Stimulated activated CD8-positive, alpha-beta memory T cell treated with anti-CD3 and anti-CD28 coated beads, Interleukin-12 subunit alpha, Interleukin-12 subunit beta, amount 100 ng/mL, for 1 hour (primary cell): ENCODE measurements at places on chromosomes 7 and 10.
A peak's percentile ranks its signal among the peaks of the same experiment; 100 is the strongest.

DNA sequence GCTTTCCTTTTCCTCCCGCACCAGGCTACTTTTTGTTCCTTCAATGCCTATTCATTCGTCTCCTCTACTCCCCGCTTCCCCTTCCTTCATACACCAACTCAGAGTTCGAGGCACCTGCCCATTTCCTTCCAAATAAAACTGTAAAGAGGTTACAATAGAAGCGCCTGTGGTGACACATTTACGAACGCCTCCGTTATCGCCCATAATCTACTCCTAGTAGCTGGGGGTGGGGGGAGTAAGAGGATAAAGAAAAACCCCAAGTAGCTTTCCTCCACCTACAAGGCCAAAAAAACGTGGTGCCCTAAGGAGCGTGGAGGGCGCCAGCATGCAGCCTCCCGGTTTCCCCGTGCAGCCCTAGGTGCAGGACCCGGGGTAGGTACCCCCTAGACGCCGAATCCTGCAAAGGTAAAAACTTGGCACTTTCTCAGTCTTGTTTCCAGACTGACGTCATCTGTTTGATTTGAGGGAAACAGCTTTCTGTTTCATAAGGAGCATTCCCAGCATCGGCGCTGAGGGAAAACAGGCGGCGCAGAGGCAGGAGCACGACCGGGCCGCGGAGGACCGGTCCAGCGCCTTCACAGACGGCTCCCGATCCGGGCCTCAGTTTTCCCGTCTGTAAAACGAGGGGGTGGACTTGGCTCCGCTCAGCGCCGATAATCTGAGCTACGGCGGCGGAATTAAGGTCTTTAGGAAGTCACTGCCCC lies 922 bp downstream of the PPA1 start:
- no peak for DNase-seq

- no peak for DNase-seq
Measured at GRCh38 chr10:33334805-33335550, 511 bp upstream of the NRP1 start.

GRCh38 chr10:44195112-44196007 lies 189.5 kb downstream of the CXCL12 start:
- DNase-seq: no peak

- no peak for DNase-seq
Measured at GRCh38 chr7:116258734-116259133, 48.4 kb downstream of the TES start.

DNA sequence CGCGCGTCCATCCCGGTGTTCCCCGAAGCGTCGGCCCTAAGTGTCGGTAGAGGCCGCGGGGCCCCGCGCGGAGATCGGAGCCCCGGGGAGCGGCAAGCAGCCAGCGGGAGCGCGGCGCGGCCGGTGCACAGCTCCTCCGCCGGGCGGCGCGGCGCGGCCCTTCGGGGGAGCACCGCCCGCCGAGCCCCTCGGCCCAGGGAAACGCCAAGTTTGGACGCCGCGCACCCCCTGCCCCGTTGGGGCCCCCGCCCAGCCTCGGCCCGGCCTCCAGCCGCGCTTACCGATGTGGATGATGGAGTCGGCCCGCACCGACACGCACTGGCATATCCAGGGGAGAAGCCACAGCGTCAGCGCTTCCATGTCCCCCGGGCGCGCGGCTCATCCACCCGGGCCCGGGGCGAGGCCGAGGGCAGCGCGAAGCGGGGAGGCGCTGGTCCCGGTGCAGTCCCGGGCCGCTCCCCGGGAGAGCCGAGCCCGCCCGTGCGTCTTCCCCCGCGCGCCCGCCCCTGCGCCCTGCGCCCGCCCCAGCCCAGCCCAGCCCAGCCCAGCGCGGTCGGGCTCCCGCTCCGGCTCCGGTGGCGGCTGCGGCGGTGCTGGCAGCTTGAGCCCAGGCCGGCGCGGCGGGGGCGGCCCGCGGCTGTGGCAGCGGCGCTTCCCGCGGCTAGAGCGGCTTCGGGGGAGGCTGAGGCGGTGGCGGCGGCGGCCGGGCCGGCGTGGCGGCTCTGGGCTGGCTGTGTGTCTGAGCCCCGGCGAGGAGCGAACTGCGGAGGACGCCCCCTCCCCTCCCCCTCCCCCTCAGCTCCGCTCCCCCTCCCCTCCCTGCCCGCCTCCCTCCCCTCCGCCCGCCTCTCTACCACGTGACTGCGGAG lies at the start of gene GRID1:
GRID1 (minus strand) TSS at position 763 of the 869 bp plus-strand sequence.
- DNase-seq: no peak

GRCh38 chr10:44391981-44392380 lies 7.1 kb upstream of the CXCL12 start:
- no peak for DNase-seq

GRCh38 chr10:128979405-128979804 lies 487.6 kb upstream of the MGMT start:
- DNase-seq: no peak

DNA sequence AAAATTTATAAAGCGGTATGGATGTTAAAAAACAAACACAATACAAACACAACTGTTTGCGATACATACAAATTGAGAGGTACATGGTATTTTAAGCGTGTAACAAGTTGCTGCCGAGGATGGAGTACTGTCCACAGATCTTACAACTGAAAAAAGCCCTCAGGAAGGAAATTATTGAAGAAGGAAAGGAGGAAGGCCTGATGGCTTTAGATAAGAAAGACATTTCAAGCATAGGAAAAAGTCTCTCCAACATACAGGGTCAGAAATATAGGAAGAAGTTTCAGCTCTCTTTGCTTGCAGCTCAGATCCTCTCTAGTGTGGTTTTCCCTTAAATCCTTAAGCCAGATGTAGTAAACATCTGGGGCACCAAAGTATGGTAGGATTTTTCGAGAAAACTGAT lies 25.0 kb downstream of the RBM28 start:
- DNase-seq: no peak

DNA sequence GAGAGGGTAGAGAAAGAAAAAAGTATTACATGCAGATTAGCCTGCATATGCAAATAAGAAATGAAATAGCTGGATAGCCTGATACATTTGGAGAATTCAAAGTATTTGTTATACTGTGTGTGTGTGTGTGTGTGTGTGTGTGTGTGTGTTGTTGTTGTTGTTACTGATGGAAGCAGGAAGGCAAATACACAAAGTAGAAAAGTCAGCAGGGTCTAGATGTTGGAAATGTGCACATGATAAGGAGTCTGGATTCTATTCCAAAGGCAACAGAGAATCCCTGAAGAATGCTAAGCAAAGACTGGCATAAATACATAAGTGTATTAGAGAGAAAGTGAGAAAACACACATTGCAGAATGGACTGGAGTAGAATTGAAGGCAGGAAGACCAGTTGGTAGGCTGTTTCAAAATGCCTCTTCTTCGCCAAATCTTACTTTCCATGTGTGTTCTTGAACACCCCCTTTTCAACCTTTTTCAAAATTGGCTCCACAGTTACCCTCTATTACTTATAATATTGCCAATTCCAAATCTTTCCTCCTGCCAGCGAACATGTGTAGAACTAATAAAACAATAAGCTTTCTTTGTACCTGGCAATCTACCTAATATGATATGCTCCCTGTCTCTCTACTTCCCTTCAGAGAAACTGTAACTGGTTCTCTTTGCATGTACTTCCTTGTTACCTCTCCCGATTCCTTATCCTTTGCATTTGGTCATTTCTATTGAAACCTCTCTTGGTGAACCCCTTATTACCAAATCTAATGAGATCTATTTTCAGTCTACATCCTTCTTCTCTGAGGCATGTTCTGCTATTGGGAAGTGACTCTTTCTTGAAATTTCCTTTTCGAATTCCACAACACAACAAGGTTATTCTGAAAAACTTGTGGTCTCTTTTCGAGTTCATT lies 6.2 kb downstream of the CPED1 start:
- DNase-seq: no peak

DNA sequence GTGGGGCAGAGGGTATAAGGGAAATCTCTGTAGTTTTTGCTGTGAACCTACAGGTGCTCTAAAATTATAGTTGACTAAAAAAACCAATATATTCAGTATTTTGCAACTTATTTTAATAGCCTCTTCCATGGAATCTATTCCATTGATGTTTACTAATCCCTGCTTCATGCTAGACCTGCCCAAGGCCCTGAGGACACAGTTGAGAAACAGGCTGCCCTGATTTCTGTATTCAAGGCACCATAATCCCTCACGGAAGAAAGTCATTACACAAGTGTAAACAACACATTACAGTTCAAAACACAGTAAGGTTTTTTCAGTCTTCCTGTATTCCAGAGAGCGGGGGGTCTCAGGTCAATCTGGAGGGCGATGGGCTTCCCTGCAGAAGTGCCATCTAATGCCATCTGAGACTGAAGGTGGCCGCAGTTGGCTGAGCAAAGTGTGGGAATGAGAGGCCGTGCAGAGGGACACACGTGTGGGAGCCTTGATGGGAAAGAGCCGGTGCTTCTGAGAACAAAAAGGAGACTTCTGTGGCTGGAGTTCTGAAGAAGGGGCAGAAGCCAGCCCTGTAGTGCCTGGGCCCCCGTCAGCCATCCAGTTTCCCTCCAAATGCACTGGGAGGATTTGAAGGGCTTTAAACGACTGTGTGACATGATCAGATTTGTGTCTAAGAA lies 146.9 kb downstream of the PTPN20 start:
- no peak for DNase-seq

DNA sequence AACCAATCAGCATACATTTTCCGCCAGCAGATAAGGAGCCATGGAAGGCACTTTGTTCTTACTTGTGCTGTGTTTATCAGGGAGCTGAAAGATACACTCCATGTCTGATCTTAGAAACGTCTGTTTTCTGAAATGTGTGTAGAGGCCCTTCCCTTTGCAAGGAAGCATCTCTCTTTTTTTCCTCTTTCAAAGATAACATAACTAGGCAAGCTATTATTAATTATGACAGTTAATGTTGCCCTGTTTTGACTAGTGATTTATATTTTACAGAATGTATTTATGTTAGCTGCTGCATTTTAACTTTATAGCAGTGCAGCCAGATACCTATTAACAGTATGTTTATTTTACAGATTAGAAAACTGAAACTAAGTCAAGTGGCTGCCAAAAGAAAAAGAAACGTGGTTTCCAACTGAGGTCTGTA lies 683.2 kb upstream of the IGFBP3 start:
- DNase-seq: no peak

GRCh38 chr10:104209575-104210198 lies 22.5 kb downstream of the CFAP43 start:
- DNase-seq: peak; percentile 8

DNA sequence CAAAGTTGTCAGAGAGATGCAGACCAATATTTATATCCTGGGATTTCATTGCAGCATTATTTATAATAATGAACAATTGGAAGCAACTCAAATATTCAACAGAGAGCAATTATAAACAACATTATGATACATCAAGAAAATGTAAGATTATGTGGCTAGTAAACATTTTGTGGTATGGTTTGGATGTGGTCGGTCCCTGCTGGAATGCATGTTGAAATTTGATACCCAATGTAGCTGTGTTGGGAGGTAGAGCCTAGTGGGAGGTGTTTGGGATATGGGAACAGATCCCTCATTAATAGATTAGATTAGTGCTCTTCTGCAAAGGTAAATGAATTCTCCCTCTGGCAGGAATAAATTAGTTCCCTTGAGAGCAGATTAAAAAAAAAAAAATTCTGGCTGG lies 350.9 kb downstream of the ANKRD30A start:
- no peak for DNase-seq

GRCh38 chr7:2849941-2850766 lies 6.0 kb upstream of the GNA12 start:
- DNase-seq: no peak

GRCh38 chr10:97538411-97538810 lies 34.2 kb upstream of the ANKRD2 start:
- DNase-seq: no peak

GRCh38 chr10:125691160-125691981 lies 8.4 kb upstream of the TEX36 start:
- DNase-seq: no peak

GRCh38 chr10:18446205-18446604 lies 205.2 kb downstream of the NSUN6 start:
- DNase-seq: no peak

DNA sequence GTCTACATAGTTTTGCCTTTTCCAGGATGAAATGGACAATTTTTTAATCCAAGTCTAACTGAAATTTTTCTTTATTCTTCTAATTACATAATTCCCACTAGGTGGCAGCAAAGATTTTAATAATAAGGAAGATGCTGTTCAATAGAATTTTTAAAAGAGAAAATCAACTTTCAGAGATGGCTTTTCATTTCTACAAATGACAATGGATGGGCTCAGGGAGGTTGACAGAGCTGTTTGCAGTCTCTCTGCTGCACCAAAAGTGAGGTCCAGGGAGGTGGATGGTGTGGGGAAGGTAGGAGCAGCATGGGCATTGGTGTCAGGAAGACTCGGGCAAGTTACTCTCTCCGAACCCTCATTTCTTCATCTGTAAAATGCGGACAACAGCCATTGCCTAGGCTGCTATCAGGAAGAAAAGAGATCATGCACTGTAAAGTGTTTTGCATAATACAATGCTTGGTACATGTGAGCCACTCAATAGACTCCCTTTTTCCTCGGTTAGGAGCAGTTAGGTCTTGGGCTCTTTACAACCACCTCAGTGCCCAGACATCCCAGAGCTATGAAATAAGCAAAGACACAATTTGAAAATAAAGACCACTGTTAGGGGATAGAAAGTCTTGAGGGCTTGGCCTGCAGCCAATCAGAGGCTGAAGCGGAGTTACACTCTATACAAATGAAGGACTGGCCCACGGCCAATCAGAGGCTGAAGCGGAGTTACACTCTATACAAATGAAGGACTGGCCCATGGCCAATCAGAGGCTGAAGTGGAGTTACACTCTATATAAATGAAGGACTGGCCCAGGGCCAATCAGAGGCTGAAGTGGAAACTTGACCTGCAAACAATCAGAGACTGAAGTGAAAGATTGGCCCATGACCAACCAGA lies 107.1 kb downstream of the ABLIM1 start:
- no peak for DNase-seq

- no peak for DNase-seq
Measured at GRCh38 chr10:91610444-91610843, 22.4 kb downstream of the PPP1R3C start.

- DNase-seq: no peak
Measured at GRCh38 chr10:6165221-6165725, 37.5 kb upstream of the PFKFB3 start.

DNA sequence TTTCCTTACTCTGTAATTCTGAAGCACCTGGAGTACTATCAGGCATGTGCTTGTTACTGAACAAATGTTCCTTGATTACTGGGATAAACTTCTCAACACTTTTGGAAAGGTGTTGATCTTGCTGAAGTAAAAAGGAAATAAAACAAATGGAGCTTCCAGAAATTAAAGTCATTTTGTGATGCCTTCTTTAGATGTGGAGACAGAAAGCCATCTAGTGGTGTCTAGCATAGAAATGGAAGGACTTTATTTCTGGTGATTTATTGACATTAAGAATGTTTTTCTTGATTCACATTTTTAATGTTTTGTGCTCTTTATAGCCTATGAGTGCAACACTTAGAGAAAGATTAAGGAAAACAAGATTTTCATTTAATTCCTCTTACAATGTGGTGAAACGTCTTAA lies 1.4 kb downstream of the SFR1 start:
- DNase-seq: no peak

DNA sequence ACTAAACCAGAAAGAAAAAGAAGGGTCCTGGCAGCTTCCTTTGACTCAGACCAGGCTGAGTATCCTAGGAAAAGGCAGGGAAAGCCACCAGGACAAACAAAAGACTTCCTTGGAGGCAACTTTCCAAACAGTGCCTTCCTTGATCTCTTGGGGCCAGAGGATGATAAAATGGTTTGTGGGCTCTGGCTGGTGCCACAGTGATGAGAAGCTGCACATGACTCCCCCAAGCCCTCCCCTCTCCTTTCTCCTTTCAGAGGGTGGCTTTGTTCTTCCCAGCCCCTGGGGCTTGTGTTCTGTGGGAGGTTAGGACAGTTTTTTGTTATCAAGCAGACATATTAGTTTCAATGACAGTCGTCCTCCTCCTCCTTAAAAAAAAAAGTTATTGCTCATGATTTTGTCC lies 183.2 kb downstream of the SEM1 start:
- no peak for DNase-seq
